ENCODE measurements at places on chromosomes 12 and 14.

DNA sequence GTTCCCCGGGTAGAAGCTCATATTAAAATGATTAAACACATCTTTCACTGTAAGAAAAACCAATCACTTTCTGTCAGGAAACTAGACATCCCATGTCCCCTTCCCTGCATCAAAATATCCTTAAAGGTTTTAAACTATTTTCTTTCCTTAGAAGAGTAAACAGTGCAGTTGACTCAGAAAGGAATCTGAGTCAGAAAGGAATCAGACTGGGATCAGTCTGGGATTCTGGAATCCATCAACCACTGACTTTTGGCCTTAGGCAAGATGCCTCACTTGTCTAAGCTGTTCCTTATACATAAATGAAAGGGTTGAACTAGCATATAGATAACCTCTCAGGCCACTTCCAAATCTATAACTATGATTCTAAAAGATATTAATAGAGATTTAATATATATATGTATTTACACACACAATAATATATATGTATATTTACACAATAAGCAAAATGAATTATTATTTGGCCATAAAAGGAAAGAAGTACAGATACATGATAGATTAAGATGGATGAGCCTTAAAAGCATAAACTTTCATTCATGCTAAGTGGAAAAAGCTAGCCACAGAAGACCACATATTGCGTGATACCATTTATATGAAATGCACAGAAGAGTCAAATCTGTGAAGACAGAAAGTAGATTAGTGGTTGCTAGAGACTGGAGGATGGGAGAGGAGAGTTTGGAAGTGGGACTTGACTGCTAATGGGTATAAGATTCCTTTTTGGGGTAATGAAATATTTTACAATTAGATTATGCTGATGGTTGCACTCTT lies 114.4 kb downstream of the SLC38A1 start:
- peak; percentile 54 for DNase-seq

DNA sequence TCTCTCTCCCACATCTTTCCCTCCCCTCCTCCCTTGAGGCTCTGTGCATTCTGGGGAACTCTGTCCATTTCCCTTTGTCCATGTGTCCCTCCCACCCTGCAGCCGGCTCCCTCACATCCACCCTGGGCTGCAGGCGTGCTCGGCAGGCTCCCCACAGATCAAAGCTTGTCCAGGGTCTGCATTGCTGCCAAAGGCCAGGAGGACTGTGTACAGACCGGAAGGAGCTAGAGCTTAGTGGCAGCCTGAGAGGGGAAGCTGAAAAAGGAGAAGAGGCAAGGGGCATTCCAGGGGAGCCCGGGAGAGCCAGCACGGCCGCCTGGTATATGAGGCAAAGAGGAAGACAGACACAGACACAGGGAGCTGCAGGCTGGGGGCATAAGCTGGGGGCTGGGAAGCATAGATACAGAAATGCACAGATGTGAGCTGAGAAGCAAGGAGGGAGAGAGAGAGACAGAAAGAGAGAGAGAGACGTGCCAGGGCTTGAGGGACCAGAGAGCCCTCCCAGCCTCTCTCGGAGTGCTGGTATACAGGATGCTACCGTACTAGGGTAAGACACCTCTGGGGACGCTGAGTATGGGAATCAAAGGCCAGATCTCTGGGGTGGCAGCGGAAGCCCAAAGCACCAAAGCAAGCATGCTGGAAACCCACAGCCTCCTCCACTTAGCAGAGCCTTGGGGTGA lies 3.3 kb downstream of the CD4 start:
- peak; percentile 23 for DNase-seq

DNA sequence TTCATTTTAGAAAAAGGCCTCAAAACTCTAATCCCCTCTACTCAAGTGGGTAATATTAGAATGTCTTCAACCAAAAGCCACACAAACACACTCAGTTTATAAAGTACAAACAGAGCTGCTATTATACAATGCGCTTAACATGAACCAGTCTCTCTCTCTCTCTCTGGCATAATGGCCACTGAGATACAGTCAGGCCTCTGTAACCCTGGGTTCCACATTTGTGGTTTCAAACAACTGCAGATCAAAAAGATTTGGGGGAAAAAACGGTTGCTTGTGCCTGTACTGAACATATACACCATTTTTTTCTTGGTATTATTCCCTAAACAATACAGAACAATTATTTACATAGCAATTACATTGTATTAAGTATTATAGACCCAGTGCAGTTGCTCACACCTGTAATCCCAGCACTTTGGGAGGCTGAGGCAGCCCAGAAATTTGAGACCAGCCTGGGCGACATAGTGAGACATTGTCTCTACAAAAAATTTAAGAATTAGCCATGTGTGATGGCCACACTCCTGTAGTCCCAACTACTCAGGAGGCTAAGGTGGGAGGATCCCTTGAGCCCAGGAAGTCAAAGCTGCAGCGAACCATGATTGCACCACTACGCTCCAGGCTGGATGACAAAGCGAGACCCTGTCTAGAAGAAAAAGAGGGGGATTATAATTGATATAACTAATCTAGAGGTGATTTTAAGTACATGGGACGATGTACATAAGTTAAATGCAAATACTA lies 5.6 kb downstream of the SLC11A2 start:
- no peak for DNase-seq

- DNase-seq: no peak
Observed at GRCh38 chr12:40762072-40762471, 69.8 kb downstream of the CNTN1 start.

- DNase-seq: no peak
Observed at GRCh38 chr12:113196582-113196981, 11.1 kb downstream of the RITA1 start.

GRCh38 chr12:123475246-123475703 lies 17.3 kb downstream of the SNRNP35 start:
- DNase-seq: no peak

GRCh38 chr14:63727736-63728728 lies at the start of gene SGPP1:
Gene SGPP1 (minus strand): TSS chr14:63728065. CDS start chr14:63727944, 121 bp downstream.
- peak; percentile 80 for DNase-seq

DNA sequence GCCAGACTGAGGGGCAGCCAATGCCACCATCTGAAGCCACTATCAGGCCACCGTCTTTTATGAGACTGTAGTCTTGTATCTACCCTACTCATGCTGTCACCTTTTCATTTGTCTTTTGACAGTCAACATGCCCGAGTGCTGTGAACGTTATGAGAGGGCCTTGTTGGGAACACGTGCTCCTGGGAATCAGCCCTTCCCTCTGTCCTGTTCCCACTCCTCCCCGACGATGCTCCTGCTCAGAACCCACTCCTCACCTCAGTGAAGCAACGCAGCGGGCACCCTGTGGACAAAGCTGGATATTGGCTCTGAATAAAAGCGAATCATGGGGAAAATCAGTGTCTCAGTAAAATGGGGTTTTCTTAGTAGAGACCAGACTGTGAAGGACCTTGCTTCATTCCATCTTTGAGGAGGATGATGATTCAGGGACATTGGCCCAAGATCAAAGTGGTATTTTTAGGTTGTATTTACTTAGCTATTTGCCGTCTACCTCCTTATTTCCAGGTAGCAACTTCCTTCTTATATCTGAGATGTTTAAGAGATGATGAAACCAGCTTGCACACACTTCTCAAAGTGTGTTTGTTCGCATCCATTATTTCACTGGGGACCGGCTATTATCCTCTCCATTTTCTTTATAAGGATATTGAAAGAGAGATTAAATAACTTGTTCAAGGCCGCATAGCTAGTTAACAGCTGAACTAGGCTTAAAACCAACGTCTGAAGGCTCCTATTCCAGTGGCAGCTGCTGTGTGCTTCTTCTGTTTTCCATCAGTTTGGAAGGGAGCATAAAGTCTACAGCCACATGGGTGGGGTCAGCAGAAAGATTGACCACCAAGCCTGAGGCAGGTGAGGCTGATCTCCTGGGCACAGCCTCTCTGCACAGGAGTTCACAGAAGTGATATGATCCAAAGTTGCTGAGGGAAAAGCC lies 43.9 kb upstream of the CTDSP2 start:
- peak; percentile 75 for DNase-seq

DNA sequence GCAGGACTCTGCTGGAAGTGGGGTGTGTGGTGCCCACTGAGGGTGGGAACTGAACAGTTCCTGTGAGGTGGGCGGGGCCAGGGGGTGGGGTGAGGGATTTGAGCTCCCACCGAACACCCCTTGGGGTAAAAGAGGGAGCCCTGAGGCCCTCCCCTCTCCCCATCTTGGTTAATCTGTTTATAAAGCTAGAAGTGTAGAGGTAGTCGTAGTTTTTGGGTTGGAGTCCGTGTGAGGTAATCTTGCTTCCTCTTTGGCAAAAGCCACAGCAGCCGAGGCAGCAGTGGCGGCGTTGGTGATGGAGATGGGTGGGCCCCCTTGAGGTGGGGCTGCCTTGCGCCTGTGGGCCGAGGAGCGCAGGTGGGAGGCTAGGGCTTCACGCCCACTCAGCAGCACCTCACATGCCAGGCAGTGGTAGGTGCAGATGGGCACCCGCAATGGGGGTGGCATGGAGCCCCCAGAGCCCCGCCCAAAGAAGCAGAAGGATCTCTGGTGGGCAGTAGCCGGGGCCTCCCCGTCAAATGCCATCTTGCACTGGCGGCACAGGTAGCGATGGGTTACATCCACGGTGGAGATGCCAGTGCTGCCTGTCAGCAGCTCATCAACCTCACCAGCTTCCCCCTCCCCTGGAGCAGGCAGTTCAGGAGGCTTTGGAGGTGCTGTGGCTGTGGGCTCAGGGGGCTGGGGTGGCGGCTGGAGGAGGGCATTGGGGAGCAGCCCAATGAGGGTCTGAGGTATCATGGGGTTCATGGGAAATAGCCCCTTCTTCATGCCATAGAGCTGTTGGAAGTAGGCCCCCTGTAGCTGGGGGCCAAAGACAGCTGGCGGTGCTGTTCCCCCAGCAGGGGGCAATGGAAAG lies 29.6 kb downstream of the ZFHX2 start:
- DNase-seq: no peak

DNA sequence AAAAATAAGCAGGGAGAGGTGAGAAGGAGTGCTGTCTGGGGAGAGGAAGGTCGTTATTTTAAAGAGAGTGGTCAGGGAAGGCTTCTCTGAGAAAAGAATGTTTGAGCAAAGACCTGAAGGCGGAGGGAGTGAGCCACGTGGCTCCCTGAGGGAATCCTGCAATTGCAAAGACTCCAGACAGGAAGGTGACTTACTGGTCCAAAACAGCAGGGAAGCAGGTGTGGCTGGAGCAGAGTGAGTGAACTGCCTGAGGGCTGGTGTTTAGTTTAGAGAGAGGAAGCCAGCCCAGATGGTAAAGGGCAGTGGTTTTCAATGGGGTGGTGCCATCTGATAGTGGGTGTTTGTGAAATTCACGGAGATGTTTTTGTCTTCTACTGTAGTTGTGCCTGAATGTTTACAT lies 58.8 kb upstream of the LTA4H start:
- DNase-seq: no peak

DNA sequence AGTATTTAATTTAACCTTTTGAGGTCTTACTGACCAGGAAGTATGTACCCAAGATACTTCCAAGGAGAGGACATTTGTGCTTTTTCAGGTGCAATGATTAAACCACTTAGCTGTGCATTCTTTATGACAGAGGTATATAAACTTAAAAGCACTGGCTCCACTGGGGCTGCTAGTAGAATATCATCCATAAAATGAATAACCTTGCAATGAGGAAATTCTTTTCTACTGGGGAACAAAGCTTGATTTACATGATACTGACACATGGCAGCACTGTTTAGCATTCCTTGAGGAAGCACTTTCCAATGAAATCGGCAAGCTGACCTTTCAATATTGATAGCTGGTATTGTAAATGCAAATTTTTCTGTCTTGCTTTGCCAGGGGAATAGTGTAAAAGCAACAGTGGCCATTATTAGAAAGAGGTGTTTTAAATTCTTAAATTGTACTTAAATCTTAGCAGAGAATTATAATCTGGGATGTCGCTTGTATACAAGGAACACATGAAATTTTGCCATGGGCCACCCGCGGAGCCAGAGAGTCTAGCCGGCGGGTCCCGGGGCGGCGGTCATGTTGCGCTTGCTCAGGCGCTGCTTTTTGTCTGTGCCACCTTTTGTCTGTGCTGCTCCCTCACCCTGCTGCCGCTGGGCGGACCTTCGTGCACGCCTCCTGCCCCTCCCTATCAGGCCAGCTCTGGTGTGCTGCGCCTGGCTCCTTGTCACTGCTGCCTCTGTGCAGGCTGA lies 20.9 kb upstream of the BLTP3B start:
- DNase-seq: peak; percentile 53

- DNase-seq: no peak
Observed at GRCh38 chr12:103880299-103881142, 39.5 kb upstream of the NT5DC3 start.

- no peak for DNase-seq
Observed at GRCh38 chr12:103820361-103820760, 20.7 kb downstream of the NT5DC3 start.

DNA sequence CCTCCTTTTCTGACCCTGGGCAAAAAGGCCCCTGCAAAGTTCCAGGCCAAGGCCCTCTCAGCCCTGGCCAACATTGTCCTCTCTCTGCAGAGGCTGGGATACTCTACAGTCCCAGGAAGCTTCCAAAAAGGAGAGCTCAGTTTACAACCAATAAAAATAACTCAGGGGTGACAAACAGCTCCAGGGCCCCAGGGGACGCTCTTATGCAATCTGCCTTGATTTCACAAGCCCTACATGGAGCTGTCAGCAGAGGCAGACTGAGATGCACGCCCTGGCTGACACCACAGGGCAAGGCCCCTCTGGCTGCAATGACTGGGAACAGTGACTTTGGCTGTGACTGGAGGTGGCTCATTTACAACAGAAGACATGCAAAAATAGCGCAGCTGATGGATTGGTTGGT lies 129.0 kb upstream of the MED13L start:
- peak; percentile 88 for DNase-seq

DNA sequence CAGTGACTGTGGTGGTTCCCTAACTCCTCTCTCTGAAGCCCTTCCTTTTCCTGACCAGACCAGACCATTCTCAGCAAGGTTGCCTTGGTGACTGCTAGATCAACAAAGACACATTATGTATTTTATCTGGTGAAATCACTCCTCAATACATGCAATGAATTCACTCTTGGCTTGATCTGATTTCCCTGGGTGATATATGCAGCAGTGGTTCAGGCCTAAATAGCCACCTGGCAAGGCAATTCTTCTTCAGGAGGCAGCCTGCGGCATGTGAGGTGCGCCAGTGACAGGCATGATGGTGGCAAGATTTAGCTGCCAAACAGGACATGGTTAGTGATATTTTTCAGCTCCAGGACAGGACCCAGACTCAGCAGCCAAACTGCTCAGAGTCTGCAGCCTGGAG lies 350.3 kb upstream of the CCDC196 start:
- no peak for DNase-seq

DNA sequence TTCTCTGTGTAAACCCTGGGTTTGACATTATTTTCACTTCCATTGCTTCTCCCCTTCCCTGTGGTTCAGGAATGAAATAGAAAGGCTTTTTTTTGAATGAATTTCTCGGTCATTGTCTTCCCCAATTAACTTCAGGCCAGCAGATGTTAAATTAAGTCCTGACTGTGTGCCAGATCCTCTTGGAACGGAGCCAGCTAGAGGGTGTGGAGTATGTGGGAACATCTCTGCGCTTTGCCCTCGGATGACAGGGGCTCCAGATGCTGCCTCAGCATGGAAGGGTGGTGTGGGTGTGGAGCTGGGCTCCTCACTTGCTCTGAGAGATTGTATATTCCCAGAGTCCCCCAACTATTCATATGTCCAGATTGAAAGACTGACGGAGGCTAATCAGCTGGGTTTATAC lies 13.1 kb downstream of the KRT85 start:
- no peak for DNase-seq

GRCh38 chr14:68655021-68655831 lies 137.6 kb downstream of the ZFP36L1 start:
- DNase-seq: no peak

GRCh38 chr12:47586952-47587669 lies 118.7 kb downstream of the RPAP3 start:
- no peak for DNase-seq
